Eye (tissue), 1 donor: ENCODE measurements at places on chromosomes 16 and 17.
A peak's percentile ranks its signal among the peaks of the same experiment; 100 is the strongest.

DNA sequence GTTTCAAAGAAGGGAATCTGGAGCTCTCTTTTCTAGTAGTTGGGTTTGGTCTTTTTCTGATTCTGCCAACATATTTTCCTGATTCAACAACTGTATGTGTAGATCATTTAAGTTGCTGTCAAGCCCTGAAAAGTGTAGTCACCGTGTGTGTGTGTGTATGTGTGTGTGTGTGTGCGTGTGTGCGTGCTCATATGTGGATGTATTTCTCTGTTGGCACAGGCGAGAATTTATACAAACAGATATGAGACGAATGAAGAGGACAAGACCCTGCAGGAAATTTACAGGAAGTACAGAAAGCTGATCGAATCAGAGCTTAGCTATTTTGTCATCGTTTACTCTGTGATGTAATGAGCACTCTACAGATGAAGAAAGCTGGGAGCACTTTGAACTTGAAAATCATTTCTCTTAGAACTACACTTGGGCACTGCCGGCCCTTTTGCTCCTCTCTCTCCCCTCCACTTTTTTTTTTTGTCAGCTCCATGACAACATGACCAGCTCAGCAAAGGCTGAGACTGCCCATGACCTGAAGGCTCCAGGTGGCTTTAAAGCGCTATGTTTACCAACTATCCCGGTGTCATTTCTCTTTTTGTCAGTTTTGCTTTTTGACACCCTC lies 11.2 kb downstream of the FBXO39 start:
- no peak for DNase-seq

DNA sequence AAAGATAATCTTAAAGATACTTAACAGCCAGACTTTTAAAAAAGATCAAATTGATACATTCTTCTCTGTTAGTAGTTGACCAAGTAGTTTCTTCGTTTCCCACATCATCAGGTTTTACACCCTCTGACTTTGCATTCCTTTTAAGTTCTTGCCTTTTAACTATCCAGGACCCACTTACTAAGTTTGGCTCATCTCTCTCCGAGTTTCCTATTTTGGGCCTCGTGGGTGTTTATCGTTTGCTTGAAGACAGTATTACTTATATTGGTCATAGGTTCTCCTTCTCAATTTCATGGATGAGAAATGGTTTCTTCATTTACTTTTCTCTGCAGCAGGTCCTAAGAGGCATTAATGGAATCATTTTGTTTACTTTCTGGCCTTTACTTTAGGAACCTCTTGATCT lies 43.2 kb downstream of the RPA1 start:
- DNase-seq, result no peak

- DNase-seq, result no peak
These were observed 291.7 kb downstream of the CEP112 start for GRCh38 chr17:65900216-65900615.

DNA sequence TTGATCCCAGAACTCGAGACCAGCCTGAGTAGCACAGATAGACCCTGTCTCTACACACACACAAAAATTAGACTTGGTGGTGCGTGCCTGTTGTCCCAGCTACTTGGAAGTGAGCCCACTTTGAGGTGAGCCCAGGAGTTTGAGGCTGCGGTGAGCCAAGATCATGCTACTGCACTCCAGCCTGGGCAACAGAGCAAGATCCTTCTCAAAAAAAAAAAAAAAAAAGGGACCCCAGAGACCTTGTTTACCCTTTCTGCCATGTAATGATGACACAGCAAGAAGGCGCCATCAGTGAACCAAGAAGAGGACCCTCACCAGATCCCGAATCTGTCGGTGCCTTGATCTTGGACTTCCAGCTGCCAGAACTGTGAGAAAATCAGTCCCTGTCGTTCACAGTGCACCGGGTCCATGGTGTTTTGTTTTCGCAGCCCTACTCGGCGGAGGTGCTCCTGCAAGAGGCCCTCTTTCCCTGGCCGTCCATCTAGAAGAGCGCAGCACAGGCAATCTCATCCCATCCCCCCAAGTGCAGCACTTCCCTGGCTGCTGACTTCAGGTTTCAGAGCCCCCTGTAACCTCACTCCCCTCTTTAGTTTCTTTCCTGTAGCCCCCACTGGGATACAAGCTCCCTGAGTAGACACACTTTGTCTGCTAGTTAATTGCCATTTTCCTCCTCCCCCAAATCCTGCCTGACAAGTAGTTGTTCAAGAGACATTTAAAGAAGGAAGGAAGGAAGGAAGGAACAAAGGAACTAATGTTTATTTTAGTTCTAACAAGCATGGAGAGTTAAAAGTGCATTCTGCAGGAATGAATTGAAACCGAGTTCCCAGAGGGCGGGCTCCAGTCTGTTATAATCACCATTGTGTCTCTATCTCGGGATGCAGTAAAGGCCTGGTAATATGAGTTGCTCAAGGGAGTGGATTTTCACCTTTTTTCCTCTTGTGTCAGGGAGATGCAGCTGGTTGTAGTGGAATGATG lies 115.3 kb downstream of the SNX29 start:
- no peak for DNase-seq

DNA sequence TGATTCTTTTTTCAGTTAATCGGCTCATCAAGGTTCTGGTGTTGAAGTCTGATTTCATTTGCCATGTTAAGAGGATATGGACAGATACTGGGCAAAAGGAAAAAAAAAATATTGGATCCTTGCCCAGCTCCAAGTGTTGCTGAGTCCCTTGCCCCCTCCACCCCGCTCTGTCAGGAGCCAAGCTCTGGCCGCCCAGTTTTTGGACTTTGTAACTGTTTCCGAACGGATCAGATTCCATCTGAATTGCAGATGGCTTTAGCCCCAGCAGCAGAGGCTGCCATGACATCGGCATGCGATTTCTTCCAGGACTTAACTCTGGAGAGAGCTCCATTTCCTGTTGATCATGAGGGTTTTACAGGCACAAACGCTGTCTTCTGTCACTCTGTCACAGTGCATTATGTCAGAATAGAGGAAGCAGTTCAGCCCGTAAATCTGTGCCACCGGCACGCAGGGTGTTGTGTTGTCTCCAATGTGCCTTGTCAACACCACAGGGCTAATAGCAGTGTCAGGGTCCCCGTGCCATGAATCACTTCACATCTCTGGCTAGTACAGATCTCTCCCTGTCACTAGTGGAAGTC lies 615.6 kb downstream of the MAF start:
- DNase-seq, result peak; percentile 75

DNA sequence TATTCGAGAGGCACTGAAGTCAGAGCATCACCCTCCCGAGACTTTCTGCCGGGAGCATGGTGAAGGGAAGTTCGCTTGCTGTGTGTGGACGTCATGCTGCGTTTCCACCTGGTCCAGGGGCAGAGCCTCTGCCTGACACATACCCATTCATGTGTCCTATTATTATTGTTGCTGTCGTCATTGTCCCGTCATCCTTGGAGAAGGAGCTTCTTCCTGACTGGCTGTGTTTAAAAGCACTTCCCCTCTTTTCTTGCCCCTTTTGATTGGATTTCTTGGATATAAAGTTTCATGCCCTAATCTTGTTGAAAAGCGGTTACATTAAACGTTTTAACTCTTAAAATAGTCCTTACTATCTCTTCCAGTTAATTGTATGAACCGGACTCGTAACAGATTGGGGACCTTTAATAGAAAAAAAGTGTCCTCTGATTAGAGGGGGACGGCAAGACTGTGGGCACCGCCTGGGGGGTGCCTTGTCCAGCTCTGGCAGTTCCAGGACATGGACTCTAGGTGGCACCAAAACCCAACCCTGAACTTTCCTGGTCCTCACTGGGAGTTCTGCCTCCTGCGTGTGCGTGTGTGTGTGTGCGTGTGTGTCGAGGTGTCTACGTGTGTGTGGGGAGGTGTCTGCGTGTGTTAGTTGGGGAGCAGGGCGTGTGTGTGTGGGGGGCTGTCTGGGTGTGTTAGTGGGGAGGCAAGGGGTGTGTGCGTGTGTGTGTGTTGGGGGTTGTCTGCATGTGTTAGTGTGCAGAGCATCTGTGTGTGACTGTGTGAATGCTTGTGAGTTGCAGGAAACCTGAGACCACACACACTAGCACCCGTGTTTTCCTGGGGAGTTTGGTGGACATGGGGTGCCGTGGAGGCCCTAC lies 133.3 kb upstream of the CIBAR2 start:
- peak; percentile 94 for DNase-seq

DNA sequence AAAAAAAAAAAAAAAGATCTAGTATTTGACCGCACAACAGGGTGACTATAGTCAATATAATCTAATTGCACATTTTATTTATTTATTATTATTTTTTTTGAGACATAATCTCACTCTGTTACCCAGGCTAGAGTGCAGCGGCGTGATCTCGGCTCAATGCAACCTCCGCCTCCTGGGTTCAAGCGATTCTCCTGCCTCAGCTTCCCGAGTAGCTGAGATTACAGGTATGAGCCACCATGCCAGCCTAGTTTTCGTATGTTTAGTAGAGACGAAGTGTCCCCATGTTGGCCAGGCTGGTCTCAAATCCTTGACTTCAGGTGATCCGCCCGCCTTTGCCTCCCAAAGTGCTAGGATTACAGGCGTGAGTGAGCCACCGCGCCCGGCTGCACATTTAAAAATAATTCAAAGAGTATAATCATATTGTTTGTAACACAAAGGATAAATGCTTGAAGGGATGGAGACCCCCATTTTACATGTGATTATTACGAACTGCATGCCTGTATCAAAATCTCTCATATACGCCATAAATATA lies 794 bp downstream of the ANKS3 start:
- peak; percentile 29 for DNase-seq

- DNase-seq, result peak; percentile 83
These were observed 558 bp upstream of the ZFHX3 start for GRCh38 chr16:73048292-73049080.

GRCh38 chr17:48800626-48801217 lies 16.3 kb downstream of the TTLL6 start:
- DNase-seq, result no peak

DNA sequence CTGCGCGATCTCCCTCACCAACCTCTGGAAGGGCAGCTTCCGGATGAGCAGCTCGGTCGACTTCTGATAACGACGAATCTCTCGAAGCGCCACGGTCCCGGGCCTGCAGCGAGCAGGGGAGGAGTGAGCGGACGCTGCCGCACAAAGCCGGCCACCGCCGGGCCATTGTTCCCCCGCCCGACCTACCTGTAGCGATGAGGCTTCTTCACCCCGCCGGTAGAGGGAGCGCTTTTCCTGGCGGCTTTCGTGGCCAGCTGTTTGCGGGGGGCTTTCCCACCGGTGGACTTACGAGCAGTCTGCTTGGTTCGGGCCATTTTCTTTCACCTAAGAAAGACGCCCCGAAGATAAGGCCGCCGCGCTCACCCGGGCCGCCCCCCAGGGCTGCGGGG lies 5.8 kb upstream of the UNK start:
- peak; percentile 86 for DNase-seq

GRCh38 chr16:86823125-86823524 lies 244.8 kb downstream of the FOXL1 start:
- no peak for DNase-seq

- no peak for DNase-seq
These were observed 36.7 kb downstream of the LIG3 start for GRCh38 chr17:35017021-35017420.

GRCh38 chr17:5135726-5136579 lies 20.1 kb downstream of the USP6 start:
- DNase-seq, result no peak

DNA sequence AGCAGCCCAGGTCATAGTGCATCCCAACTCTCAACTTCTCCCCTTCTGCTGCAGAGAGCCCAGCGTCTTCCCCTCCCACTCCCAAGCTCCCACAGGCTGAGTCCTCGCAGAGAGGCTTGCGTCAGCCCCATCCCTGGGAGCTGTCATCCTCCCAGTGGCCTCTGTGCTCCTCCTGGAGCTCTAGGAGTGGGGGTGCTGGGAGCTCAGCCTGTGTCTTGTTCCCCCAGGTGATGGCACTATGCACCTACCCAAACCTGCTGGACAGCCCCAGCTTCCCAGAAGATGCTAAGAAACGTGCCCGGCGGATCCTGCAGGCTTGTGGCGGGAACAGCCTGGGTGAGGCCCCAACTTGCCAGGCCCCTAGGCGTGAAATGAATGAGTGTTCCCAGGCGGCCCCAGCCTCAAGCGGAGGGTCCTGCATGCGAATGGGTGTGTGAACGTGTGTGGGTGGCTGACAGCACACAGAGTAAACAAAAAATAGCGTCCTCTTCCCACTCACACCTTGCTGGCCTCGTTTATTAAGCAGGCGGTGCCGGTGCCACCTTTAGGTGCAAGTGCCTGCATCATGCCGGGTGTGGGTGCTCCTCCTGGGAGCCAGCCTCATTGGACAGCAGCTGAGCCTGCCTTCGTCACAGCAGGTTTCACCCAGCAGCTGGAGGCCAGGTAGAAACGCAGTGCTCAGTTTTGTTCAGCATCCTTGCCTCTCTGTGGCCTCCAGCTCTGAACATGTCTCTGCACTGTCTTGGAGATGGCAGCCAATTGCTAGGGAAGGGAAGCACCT lies 16.5 kb downstream of the GPT2 start:
- DNase-seq, result no peak

DNA sequence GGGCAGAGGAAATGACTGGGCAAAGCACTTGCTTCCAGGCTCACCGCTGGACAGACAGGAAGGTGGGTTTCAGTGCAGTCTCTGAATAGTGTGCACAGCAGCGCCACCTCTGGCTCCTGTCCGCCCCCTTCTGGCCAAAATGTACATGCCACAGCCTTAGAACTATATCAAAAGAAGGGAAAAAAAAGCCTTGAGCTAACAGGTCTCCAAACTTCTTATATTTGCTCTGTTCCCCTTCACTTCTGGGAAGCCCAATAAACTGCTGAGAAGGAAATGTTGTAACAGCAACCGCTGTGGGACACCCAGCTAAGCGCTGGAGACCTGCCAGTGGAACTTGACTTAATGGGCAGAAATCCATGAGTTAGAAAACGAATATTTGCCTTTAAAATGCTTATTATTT lies 17.5 kb downstream of the COG7 start:
- DNase-seq, result peak; percentile 74

DNA sequence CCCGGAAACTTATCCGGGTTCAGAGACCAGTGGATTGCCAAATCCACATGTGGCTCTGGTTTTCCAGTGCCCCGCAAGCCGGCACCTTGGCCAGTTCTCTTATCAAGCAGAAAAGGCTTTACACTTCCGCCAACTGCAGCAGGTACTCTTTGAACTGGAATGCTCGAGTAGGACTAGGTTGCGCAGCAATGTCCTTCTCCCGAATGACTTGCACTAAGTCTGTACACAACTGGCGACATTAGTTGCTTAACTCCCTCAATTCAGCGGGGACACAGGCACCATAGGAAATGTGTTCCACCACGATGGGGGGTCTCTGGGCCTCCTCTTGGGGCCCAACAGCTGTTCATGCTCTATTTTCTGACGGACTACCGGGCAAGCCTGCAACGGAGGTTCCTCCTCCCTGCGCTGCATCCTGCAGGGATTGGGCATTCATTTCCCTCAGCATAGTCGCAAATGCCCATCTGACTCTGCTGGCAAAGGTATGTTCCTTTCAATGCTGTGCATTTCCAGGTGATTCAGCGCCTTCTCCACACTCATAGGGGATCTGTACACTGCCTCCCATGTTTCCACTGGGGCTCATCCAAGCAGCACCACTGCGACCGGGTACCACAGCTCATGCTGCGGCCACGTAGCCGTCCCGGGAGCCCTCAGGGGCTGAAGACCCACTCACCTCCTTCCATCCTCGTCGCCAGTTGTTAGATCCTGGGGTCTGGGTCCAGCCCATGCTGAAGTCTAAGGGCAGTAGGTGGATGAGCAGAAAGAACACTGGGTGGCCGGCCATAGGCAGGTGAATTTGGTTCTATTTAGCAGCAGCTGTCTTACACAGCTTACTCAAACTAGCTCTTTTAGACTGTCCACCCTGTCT lies 34.2 kb upstream of the APPBP2 start:
- no peak for DNase-seq
